ENCODE measurements at places on chromosomes 5 and 9.

DNA sequence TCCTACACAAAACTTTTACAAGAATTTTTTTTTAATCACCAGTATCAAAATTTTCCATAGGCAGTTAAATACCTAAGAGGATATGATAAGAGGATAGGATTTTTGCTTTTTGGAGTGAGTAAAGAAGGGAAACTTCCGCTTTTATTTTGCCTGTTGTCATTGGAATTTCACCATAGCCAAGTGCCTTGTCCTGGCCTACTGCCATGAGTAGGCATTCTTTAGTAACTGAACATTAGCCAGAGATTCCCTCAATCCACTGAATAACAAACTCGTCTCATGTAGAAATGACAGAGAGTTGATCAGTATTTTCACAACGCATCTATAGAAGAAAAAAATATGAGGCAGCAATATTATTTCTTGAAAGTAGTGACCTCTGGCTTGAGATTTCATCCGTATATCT is 289.6 kb upstream of the ADAMTSL1 start:
- no peak for DNase-seq

DNA sequence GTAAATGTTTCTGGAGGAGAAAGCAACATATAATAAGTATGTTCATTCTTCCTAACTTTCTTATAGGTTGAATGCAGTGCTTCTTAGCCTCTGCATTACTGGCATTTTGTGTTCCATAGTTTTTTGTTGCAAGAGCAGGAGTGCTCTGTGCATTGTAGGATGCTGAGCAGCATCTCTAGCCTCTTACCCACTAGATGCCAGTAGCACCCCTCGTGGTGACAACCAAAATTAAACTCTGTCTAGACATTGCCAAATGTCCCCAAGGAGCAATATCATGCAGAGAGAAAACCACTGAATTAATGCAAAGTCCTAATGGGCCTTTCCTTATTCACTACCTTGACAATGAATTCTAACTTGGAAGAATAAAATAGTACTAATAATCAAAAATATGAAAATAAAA is 147.0 kb downstream of the GLIS3 start:
- no peak for DNase-seq

GRCh38 chr5:76615759-76616158 is 7.4 kb downstream of the F2RL2 start:
- DNase-seq, result no peak

DNA sequence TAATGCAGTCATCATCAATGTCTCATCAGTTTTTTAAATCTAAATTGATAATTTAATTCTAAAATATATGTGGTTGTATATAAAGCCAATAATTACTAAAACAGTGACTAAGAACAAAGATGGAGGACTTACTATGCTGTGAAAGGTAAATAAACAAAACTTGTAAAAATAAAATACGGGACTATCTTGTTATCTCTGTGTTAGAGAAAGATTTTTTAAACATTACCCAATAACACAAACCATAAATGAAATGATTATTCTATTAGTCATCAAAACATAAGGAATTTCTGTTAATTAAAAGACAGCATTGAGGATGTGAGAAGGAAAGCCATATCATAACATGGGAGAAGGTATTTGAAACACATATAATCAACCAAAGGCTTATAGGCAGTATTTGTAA is 226.2 kb upstream of the SMC2 start:
- no peak for DNase-seq

- DNase-seq, result no peak
Measured at GRCh38 chr5:159605585-159605984, 275.3 kb upstream of the IL12B start.

- DNase-seq, result no peak
Measured at GRCh38 chr5:88536146-88536545, 267.5 kb upstream of the TMEM161B start.

All from cerebellar nuclear complex (tissue), 1 donor.